Motor neuron (in vitro differentiated cells): ENCODE measurements at places on chromosomes 7 and 10.

DNA sequence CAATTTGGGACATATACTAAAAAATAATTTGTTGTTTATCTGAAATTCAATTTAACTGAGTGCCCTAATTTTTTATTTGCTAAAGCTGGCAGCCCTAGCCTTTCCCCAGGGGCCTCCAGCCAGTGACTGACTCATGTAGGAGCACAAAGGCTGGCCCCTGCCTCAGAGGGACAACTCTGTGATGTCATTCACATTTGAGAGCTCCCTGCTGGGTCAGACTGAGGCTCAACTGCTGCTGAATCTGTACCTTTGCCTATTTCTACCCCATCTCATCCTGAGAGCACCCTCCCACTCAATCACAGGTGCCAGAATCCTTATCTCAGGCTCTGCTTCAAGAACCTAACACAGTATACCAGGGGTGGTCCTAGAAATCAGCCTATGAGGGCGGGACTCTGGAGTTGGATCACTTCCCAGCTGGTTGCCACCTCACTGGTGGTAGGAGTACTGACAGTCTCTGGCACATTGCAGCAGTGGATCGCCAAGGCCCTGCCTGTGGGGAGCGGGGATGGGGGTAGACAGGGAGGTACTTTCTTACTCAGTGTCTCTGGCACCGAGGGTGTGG is 11.6 kb downstream of the GCK start:
- peak; percentile 98 for ATAC-seq

DNA sequence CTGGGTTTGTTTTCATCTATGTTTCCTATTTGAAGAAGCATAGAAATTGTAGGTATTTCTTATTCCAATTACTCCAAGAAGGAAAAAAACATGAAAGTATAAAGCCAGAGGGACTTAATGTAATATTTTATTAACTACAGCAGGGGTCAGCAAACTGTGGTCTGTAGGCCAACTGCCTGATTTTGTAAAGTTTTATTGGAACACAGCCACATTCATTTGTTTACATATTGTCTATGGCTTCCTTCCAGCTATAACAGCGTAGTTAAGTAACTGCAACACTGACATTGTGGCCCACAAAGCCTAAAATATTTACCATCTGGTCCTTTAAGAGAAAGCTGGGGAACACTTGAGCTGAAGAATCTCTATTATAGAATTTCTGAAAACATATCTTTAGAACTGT is 306.2 kb downstream of the BICC1 start:
- ATAC-seq: no peak

DNA sequence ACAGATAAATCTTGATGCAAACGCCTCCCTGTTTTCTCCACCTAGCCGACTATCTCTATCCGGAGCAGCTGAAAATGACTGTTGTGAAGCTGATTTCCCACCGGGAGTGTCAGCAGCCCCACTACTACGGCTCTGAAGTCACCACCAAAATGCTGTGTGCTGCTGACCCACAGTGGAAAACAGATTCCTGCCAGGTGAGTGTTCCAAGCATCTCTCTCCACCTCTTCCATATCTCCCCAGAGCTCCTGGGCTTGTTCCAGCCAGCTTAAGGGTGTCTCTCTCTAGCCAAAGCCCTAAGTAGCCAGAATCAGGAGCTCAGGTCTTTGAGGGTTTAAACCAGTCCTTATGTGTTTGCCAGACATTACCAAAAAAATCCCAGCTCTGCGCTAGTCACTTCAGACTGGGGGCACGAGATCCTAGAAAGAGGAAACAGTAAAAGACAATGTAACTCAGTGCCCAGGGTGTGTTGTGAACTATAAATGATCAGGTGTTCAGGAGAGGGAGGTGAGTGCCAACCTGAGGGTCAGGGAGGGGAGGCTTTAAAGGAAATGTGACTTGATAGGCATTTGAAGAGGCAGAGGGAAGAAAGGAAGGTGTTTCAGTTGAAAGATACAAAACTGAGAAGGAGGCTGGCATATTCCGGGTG is 4.4 kb downstream of the PLAU start:
- no peak for ATAC-seq

DNA sequence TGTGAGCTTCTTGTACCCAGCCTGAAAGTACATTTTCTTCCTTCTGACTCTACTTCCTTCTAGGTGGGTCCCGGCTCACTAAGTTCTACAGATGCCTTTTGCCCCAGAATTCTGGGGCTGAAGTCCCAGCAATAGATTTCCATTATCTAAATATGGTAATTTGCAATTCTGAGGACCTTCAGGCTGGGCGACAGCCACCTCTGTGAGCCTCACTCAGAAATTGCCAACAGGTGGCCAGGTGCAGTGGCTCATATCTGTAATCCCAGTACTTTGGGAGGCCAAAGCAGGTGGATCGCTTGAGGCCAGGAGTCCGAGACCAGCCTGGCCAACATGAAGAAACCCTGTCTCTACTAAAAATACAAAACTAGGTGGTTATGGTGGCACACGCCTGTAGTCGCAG is 23.7 kb downstream of the CREM start:
- no peak for ATAC-seq

DNA sequence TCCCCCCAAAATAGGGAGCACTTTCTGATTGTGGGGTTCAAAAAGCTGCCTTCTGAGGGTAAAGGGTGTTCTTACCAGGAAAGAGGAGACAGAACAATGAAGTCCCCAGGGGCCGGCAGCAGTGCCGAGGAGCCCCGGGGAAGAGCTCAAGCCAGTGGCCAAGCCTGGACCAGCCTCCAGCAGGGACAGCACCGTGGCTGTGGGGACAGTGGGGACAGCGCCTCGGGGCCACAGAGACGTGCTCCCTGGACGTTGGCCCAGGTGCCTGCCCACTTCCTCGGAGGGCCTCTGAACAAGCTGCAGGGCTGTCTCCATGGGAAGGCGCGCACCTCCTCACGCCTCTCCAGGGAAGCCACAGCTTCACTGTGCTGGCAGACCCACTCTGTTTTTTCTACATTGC is 312.6 kb downstream of the PTPRN2 start:
- ATAC-seq: no peak

DNA sequence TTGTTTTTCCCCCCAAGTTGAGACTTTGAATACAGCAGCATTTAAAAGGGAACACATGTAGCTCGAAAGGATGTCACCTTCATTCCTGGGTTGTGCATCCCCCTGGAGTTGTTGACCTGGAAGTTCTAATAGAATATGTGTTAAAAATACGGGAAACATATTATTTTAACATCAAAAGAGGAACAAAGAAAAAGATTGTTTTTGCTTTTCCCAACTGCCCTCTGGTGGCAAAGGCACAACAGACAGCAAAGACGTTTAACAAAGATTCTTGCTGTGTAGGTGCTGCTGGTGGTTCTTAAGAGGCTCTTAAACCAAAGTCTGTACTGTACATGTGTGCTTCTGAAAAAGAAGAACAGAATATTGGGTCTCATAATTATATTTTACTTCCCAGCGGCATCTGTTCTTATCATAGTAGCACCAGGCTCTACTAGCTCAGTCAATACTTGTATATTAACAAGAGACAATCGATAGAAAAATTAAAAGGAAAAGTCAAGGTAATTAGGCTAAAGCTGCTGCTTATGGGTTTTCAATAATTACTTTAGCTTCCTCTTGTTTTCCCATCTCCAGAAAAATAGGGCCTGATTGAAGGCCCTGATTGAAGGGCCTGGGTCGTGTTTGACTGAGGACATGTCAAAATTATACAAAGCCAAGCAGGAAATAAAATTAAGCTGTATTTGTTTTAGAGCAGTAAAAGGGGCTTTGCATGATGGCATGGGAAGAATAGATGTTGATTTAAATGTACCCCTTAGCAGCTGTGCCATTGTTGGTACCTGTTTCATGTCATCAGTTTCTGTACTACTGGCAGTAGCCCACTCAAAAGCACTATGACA is 384.2 kb upstream of the LRGUK start:
- peak; percentile 36 for ATAC-seq

GRCh38 chr10:101014230-101014884 is 14.7 kb downstream of the LZTS2 start:
- peak; percentile 57 for ATAC-seq

GRCh38 chr7:116800594-116800993 is 61.8 kb upstream of the CAPZA2 start:
- no peak for ATAC-seq

DNA sequence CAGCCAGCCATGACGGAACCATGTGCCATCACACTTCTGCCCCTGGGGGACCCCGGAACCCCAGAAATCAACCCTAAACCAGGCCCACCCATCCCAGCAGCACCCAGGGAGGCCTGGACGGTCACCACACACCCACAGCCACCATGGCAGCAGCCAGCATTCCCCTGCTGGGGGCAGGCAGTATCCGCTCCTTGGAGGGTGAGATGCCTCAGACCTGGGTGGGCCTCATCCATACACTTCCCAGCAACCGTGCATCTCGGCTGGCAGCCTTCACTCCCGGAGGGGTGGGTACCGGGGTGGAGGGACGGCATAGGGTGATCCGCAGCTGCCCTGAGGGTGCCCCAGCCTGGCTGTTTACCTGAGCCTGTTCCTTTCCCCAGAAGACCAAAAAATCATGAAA is 69.1 kb upstream of the FAM20C start:
- no peak for ATAC-seq

DNA sequence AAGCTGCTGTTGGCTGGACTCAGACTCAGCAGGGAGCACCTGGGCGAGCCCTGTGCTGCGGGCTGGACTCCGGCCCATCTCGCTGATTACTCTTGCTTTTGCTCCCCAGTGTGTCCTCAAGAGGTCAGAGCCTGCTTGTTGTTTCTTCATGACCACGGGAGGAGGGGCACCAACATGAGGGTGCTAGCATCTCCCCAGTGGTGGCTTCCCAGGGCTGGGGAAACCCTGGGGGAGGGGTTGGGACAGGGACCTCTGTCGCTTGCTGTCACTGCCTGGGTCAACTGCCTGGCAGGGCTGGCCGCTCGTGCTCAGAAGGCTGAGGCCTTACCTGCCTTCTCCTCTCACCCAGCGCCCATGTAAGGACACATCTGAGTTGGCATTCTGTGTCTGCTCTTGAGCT is 152.3 kb upstream of the SHH start:
- ATAC-seq: no peak

GRCh38 chr10:125620401-125620800 is 62.6 kb downstream of the TEX36 start:
- no peak for ATAC-seq

- no peak for ATAC-seq
These were observed 95.2 kb downstream of the WDR37 start for GRCh38 chr10:1151076-1152033.

DNA sequence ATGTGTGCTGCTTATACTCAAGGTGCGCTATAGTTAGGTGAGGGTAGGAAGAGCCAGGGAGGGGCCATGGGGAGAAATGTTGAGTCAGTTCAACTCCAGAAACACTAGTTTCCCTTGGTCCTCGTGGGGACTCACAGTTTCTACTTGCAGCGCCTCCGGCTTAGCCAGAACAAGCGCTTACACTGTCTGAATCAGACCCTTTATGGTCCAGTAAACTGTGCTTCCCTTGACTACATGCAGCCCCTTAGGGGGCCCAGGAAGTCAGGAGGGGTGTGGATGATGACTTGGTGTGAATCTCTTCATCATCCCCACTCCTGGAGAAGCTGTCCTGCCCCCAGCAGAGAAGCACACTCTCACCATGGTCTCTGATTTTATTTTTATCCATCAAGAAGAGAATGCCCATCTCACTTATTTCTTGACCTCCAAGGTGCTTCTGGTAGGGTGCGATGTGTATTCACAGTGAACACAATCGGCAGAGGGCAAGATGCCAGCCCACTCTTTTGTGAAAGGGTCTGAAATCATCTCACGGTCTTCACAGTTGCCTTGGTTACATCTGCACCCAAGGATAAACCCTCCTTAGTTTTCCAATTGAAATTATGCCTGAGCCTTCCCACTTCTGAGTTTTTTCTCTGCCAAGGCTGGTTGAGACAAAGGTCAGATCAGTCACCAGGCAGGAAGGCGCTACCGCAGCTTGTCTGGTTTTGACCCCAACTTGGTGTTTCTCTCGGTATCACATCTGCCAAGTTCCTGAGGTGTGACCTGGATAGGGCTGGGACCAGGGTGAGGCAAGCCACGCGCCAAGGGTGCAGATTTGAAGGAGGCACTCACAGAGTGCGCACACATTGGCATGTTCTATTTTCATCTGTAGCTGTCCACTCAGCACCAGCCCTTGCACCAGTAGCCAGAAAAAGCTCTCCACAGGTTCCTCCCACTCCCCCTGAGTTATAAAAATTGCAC is 62.7 kb upstream of the LRRC4 start:
- ATAC-seq: no peak

DNA sequence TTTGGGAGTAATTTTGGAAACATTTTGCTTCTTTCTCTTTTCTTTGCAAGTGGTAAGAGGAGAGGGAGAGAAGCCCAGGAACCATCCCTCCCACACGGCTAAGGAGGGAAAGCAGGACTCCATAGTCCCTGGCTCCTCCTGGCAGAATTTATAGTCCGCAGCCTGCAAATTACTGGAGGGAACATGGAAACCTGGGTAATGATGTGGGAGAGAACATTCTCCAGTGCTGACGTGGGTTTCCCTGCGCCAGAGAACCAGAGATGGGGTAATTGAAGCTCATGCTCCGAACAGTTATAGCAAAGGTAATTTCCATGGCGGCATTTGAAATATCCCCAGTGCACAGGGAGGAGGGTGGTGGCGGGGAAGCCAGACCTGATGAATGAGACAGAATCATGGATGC is 320.4 kb downstream of the RPS24 start:
- no peak for ATAC-seq
